Glomerular endothelial cell (primary cell): ENCODE measurements at places on chromosomes 11 and 22. TPM values are rescaled to one million over a fixed set of nuclear protein-coding genes. Genes with fewer than 3 reads are reported as not detected.

Gene SLC22A6
- not detected in 2 replicates for total RNA-seq

Gene OR5B3
- not detected in 2 replicates for total RNA-seq

Gene FAM227A
- total RNA-seq, result 1.9 and 3.3 TPM in 2 replicates

Gene TSPAN18
- 31.8 and 128 TPM in 2 replicates for total RNA-seq

Gene OR10D3
- total RNA-seq, result not detected in 2 replicates

Gene CHID1
- 83.5 and 87.7 TPM in 2 replicates for total RNA-seq

Gene CBX6
- 49.6 and 50.9 TPM in 2 replicates for total RNA-seq

DNA sequence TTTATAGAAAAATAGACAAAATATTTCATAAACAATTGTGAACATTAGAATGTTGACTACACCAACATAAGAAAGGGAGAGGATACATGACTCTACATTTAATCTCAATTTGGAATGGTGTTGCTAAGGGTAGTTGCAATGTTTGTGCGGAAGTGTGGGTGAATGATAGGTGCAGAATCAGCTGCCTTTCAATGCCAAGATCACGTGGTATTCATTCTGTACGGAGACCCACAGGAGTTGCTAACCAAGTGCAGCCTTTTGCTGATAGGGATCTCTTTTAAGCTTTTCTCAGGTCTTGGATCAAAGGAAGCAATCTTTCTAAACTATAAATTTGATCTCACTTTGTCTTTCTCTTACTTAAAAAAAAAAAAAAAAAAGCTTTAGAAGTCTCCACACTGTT lies 29.8 kb upstream of the CTSC start:
- no peak for DNase-seq

DNA sequence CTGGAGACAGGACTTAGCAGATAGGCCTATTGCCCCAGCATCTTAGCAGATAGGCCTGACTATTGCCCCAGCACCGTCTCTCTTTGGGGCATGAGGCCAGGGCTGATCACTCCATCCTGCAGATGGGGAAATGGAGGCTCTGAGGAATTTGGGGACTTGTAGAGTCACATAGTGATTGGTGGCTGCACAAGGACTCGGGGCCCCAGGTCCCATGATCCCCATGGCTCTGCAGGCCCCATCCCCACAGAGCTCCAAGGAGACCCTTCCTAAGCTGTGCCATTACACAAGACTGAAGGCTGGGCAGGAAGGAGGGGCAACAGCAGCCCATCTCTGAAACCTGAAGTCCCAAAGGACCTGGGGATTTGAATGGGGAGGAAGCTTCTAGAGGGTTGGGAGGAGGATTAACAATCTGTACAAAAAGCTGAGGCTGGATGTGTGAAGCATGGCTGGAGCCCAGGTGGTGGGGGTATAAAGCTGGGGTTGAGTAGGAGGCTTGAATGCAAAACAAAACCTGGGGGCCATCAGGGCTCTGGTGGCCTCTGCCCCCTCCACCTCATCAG lies 1.6 kb downstream of the ARAP1 start:
- no peak for DNase-seq

DNA sequence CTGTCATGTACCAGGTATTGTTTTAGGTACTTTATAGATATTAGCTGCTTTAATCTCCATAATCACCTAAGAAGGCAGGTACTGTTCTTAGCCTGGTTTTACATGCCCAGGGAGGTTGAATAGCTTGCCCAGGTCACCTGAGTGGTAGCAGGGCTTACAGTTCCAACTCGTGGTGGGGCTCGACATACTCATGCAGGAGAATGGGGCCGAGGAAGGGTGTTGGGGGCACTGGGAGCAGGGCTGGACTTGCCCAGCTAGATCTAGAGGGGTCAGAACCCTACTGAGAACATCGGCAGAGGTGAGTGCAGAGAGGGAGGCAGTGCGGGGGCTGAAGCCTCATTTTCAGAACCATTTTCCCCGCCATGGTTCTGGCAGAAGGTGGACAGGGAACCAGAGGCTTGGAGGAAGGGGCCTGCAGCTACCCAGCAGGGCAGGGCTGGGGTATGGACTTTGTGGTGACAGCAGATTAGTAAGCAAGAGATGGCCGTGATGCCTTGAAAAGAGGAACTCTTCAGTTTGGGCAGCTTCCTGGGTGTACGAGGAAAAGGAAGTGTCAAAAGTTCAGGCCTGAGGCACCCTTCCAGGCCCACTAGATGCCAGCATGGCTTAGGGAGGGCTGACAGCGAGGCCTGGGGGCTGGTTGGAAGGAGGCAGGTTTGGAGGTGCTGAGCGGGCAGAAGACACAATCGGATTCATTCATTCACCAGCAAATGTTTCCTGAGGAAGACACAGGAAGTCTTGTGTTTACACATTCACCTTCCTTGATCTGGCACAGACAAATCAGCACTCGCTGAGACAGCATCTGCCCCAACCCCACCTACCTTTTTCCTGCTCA lies 54.7 kb upstream of the LYVE1 start:
- DNase-seq, result no peak

DNA sequence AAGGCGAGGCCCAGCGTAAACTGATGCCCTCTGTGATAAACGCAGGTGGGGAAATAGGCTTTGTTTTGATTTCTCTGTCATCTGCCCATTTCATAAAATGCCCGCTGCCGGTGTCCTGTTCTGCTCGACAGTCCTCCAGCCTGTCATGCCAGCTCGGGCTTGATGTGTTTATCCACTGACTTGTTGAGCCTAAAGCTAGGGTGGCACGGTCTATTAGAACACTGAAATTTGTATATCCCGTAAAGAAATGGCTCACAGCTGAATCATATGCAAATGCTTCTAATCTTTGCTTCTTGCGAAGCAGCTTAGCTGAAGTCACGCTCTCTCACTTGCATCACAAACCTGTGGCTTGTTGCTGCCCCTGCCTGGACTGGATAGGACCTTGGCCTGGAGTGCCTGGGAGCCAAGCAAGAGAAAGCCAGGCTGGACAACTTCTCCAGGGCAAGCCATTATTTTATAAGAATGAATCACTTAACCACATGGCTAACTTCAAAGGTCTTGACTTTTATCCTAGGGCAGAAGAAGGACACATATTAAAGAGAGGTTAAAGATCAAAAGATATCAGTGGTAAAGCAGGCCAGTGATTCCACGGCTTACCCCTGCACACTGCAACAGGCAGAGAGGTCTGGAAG lies 33.1 kb downstream of the EHF start:
- DNase-seq, result no peak

GRCh38 chr11:85988780-85989179 lies 80.1 kb downstream of the PICALM start:
- DNase-seq, result no peak

- no peak for DNase-seq
These were observed 116.1 kb downstream of the PHF21B start for GRCh38 chr22:44893731-44894080.

DNA sequence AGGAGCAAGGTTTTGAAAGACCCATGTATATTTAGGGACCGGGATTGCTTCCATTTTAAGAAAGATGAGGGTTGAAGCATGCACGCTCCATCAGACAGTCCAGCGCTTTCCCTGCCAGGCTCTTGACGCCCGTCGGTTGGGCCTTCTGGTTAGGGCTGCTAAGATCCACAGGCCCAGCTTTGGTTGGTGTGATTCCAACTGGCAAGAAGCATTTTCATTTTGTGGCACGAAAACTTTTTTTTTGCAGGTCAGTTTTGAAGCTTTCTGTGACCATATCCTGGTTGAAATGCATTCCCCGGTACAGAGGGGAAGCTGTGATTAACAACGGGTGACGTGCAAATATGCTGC lies 34.3 kb upstream of the MPPED1 start:
- DNase-seq, result no peak

DNA sequence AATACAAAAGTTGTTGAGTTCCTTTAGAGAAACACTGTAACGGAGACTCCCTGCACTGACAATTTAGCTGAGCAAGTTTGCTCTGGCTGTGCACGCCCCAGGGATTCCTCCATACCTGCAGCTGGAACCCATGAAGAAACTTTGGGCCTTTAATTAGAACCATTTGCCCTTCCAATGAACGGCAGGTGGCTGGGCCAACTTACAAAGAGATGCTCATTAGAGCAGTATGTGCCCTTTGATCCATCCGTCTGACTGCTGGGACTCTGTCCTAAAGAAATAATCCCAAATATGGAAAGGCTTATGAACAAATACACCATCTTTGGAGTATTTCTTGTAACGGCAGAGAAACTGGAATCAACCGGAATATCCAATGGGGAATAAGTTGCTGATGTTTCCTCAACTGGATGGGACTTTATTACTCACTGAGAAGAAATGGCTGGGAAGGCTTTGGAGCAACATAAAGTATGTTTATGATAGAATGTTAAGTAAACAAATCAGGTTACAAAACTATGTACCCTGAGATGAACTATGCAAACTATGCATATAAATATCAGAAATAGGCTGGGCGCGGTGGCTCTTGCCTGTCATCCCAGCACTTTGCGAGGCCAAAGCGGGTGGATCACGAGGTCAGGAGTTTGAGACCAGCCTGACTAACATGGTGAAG lies 24.4 kb upstream of the FBLN1 start:
- no peak for DNase-seq

GRCh38 chr11:87372065-87372464 lies 334.3 kb downstream of the TMEM135 start:
- DNase-seq, result no peak

GRCh38 chr11:116427903-116428637 lies 344.7 kb downstream of the BUD13 start:
- DNase-seq, result no peak

GRCh38 chr11:89516496-89516895 lies 25.3 kb upstream of the NOX4 start:
- no peak for DNase-seq

DNA sequence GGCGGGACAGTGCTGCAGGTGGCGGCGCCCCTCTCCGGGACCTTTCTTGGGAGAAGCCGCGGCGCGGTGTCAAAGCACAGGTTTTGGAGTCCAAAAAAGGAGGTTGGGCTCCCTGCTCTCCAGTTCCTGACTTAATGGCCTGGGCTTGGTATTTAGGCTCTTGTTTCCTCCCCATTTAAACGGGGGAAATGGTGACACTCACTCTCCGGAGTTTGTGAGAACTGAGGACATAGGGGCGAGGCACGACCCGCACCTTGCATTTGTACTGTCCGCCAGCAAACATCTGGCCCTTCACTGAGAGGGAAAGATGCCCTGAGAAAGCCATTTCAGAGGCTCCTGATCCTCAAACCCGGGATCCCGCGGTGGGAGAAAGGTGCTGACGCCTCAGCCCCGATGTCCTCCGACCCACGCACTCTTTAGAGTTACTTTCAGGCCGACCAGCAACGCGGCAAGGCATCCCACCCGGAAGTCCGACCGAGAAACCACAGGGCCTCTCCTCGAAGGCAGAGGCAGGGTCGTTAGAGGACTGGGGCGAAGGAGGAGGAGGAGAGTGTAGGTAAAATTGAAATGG lies 2.9 kb upstream of the WDR74 start:
- DNase-seq, result no peak

GRCh38 chr11:68257477-68258362 lies 14.1 kb downstream of the C11orf24 start:
- DNase-seq, result peak; percentile 68

DNA sequence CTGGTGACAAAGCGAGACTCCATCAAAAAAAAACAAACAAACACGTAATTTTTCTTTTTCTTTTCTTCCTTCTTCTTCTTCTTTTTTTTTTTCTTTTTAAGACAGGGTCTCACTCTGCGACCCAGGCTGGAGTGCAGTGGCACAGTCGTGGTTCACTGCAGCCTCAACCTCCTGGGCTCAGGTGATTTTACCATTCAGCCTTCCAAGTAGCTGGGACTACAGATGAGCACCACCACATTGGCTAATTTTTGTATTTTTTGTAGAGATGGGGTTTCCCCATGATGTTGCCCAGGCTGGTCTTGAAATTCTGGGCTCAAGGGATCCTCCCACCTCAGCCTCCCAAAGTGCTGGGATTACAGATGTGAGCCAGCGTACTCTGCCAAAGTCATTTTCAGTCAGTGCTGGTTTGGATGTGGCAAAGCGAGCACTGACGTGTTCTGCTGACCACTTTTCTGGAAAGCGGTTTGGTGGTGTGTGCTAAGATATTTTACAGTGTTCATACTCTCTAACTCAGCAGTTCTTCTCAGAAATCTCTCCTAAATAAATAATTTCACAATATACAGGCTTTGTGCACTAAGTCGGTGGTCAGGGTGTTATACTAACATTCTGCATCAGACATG lies 10.7 kb downstream of the FAM118A start:
- no peak for DNase-seq

- DNase-seq, result peak; percentile 14
These were observed 16.2 kb downstream of the CAPN5 start for GRCh38 chr11:77082838-77083565.

- DNase-seq, result peak; percentile 96
These were observed 4.0 kb upstream of the FTH1 start for GRCh38 chr11:61971248-61972111.

- no peak for DNase-seq
These were observed 71.3 kb downstream of the TSPAN18 start for GRCh38 chr11:44797886-44798606.

GRCh38 chr22:42974223-42974622 lies 40.7 kb downstream of the PACSIN2 start:
- DNase-seq, result no peak

GRCh38 chr11:115525531-115526006 lies 21.4 kb upstream of the CADM1 start:
- no peak for DNase-seq

DNA sequence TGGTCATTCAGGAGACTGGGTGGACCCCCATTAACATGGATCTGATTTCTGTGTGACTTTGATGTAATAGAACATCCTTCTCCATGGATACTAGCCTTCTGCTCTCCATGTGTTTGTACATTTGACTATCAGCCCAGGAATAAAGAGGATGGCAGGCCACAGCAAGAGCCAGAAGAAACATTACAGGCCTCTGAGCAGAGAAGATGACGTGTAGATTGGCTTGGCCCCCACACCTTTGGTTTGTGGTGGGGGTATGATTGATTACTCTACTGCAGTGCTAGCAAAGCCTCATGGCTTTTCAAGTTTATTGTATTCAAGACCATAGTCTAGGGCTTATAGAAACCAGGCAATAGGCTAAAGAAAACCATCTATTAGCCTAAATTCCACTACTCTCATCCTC lies 77.0 kb downstream of the GRAMD1B start:
- no peak for DNase-seq

DNA sequence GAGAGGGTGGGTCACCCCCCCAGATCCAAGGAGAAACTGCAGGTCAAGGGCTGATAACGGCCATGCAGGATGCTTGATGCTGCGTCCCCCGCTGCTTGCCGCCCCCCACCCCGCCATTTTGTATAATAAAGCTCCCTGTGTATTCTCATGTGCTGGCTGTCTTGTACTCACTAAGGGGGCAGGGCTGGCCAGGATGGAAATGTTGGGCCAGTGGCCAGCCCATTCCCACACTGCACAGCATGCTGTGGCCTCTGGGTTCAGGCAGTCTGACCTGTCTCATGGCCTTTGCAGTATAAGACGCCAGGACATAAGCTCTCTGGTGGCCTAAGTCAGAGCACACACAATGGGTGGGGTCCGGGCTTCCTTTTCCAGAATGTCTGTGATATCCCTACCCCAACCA lies 421 bp upstream of the PRR33 start:
- no peak for DNase-seq

DNA sequence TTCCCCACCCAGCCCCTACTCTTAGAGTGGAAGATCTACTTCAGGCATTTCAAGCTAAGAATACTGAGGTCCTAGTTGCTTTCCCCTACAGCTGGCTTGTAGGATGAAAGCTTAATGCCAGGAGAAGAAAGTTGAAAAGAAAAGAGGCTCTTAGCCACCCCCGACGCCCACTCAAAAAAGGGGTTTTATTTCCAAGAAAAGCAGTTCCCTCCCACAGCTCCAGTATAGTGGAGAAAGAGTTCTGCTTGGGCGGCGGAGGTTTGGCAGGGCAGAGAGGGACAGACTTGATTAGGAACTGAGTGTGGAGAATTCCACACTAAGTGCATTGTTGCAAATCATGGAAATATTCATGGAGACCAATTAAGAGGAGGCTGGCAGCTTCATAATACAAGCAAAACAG lies 470.9 kb downstream of the ETS1 start:
- DNase-seq, result no peak
